Left ventricle myocardium superior (tissue), 1 donor: ENCODE measurements at places on chromosomes 2 and 18. TPM values are rescaled to one million over a fixed set of nuclear protein-coding genes. Genes with fewer than 3 reads are reported as not detected.

DNA sequence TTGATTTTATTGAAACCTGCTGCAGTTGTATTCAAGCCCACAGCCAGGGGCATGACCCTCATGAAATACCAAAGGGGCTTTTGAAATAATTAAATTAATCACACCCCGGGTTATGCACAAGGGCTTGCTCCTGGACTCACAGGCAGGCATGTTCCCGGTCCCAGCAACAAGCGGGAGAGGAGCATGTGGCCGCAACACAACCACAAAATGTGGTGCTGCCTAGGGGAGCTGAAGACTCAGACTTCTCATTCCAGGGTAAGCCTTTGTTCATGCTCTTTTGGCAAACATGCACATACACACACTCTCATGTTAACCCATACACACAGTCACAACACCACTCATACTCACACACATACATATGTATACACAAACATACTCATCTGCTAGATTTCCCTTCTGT is 233.7 kb upstream of the SMAD2 start:
- DNase-seq: no peak

DNA sequence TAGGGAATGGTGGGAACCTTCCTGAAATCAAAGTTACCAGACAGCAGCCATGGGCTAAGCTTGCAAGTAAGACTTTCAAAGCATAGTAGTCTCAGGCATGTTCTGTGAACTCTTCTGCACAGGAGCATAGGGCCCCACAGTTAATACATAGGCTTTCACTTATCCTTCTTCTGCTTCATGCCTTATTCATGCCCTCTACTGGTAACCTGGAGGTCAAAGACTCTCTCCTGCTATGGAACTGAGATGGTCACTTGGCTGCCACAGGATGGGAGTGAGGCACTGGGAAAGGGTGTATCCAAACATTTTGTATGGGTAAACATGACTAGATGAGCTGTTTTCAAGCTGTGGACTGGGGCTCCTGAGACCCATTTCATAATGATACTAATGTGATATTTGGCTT is 49.1 kb upstream of the ZNF638 start:
- DNase-seq: no peak

OTOS gene
- not detected for total RNA-seq

HRH4 gene
- total RNA-seq: 0.17 TPM

GRP gene
- not detected for total RNA-seq

DNA sequence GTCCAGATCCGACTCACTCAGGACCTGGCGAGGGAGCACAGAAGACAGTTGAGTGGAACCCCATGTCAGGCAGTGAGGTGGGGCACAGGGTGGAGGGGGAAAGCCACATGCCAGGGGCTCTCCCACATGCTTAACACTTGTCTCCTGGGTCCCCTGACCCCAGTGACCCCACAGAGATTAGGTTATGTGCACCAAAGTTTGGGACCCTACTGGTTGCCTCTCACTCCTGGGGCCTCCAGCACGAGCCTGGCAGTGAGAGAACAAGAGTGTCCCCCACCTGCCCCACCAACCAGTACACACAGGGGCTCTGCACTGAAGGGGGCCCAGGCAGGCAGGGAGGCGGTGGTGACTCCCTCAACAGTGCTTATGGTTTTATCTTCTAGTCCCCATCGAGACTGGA is 58.3 kb downstream of the CIB4 start:
- DNase-seq: no peak

GRCh38 chr2:71069376-71069775 is 928 bp downstream of the NAGK start:
- no peak for DNase-seq

- no peak for DNase-seq
Measured at GRCh38 chr2:179307616-179308371, 43.2 kb upstream of the SESTD1 start.

DNA sequence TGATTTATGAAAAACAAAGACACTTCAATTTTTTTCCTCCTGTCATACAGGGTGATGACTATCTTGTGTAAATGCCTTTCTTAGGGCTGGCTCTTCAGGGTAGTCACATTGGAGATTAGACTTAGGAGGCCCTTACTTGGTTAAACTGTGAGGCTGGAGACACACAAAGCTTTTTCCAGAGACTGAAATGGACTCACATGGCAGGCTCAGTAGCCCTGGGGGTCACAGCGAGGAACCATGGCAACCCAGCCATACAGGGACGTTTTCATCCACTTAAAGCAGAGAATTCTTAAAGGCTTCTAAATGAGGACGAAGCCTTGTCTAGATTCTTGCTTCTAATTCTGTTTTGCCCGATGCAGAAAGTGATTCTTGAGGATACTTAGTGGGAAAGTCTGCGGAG is 57.3 kb upstream of the ZDBF2 start:
- no peak for DNase-seq

POMC gene
- total RNA-seq: 5.3 TPM

DNA sequence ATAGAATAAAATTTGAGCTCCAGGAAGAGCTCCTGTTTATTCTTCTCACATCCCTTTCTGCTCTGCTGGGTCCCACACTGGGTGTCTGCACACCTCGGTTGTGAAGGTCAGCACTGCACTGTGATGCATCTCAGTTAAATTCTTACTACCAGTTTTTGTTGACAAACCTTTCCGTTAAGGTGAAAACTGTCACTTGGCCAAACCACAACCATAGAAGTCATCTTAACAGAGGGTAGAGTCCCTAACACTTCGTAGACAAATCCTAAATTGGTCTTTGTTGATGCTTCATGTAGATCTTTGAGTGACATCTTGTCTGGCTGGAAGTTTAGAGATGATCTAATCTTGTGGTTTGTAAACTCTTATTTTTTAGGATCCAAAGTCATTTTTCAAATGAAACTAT is 167.4 kb upstream of the MAP3K20 start:
- no peak for DNase-seq

DNA sequence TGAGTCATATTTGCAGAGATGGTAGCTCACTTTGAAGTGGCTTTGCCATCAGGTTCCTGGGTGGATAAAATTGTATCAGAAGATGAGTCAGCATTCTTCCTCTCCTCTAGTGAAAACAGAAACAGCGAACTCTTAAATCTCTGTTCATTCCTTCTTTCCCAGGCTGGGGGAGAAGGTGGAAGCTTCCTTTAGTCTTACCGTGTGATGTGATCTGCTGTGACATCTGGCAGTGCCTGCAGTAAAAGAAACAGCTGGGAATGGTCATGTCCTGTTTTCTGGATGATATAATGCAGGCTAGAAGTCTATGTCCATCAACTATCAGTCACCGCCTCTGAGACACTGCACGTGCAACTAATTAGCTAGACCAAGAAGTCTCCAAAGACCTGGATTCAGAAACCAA is 171.6 kb downstream of the VAPA start:
- DNase-seq: no peak

OTX1 gene
- not detected for total RNA-seq

- DNase-seq: no peak
Measured at GRCh38 chr18:44541781-44542180, 138.9 kb upstream of the SETBP1 start.

- peak; percentile 30 for DNase-seq
Measured at GRCh38 chr2:176554101-176555048, 285.1 kb downstream of the MTX2 start.

CENPA gene
- not detected for total RNA-seq

DNA sequence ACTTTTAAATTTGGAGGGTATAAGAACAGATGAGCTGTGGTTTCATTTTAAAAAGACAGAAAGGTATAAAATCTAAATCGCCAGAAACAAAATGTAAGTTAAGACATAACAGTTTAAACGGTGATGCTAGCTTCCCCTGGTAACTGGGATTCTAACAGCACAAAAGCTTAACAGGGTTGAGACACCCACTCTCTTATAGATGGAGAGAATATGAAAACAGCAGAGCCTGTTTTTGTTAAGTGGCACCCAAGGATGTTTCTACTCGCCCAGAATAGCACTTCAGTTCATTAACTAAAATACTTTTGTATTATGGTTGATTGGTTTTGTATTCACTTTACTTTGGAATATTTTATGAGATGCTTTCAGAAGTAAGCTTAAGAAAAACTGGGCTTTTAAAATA is 151.9 kb upstream of the RND3 start:
- no peak for DNase-seq

- peak; percentile 70 for DNase-seq
Measured at GRCh38 chr2:86442642-86443005, 1.5 kb downstream of the KDM3A start.

EMX1 gene
- not detected for total RNA-seq

M1AP gene
- total RNA-seq: not detected
